ENCODE measurements at places on chromosomes 1 and 21.

DNA sequence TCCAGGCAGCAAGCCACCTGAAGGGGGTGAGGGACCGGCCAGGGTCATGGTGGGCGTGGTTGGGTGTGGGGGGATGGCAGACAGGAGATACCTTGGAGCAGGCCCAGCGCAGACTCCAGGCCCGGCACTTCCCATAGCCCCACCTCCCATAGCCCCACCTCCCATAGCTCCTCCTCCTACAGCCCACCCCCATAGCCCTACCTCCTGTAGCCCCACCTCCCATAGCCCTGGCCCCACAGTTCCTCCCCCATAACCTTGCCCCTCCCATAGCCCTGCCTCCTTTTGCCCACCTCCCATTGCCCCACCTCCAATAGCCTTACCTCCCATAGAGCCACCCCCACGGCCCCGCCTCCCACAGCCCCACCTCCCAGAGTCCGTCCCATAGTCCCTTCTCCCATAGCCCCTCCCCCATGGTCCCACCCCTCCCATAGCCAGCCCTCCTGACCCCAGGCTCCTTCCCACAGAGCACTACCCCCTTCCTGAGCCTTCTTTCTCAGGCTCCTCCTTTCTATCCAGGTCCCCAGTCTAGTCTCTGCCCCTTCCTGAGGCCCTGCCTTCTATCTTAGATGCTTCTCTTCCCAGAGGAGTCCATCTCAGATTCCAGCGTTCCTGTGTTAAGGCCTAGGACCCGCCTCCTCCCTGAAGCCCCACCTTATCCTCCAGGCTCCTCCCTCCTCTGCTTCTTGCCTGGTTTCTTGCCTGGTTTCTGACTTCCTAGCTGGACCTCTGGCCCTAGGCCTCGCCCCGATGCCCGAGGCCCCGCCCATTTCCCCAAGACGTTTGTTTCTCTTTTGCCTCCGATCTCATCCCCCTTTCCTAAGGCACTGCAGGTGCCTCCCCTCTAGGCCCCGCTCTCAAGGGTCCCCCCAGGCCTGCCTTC is 46.8 kb downstream of the PTPRU start:
- peak; percentile 7 for DNase-seq

DNA sequence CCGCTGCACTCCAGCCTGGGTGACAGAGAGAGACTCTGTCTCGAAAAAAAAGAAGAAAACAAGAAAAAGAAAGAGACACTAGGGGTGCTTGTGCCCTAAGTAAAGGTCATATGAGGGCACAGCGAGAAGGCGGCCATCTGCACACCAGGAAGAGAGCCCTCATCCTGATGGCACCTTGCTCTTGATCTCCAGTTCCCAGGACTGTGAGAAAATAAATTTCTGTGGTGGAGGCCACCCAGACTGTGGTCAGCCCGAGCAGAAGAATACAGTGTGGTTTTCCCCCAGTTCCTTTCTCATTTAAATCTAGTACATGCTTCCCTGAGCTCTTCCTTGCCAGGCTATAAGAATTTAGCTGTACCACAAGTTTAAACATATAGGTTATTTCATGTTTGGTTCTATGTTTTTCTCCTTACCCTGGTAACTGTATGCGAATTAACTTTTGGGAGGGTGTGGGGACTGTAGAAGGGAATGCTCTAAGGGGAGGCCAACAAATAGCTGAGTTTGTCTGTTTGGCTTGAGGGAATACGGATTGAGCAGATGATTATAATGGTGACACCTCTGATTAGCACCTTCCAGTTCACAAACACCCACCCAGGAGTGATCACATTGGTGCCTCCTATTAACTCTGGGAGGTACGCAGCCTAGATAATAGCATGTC is 119.6 kb upstream of the ERRFI1 start:
- no peak for DNase-seq

DNA sequence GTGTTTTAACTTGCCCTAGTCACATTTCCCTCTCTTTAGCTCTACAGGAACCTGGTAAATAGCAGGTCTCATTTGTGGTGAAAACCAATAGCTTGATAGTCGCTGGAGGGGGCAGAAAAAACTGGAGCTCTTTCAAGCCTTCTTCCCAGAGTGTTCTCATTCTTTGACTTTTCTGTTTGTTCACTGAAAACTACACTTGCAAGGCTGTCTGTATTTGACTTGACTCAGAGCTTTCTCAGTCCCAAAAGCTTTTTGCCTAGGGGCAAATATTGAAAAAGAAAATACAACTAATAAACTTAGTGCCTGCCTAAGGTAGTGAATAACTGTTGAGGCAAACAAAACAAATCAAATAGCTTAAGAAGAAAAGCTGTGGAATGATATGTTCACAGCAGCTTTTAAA is 217.1 kb upstream of the CHRM3 start:
- no peak for DNase-seq

- DNase-seq = no peak
These were observed 177.7 kb upstream of the RAB4A start for GRCh38 chr1:229093238-229093540.

DNA sequence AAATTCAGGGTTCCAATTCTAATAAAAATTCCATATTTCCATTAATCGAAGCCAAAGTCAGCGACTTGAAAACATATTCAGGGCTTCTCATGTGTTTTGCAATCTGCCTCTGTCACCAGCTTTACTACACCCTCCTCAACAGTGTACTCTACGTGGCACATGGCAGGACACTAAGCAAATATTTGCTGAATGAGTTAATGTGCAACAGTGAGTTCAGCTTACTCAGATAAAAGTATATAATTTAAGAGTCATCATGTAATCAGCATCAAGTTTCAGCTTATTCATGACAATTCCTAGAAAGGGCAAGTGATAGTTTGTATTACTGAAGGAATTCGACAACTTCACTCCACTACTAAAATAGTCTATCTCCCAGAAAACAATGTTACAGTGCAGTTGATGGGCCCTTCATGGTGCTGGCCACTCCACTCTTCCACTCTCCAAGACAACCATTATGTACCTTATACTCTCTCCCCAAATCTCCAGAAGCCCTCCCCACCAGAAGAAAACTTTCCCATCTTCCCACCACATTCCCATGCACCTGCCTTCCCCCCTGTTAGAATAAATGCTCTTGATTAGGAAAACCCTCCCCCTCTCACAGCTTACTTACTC is 97.3 kb downstream of the TTLL7 start:
- DNase-seq = peak; percentile 95

GRCh38 chr1:160080381-160081100 is 797 bp upstream of the KCNJ9 start:
- DNase-seq = no peak

GRCh38 chr1:10555635-10556429 is 81.1 kb downstream of the PEX14 start:
- no peak for DNase-seq
